ENCODE measurements at places on chromosomes 5 and 9. TPM values are rescaled to one million over a fixed set of nuclear protein-coding genes. Genes with fewer than 3 reads are reported as not detected.
A peak's percentile ranks its signal among the peaks of the same experiment; 100 is the strongest.

The FAM169A gene
- total RNA-seq: 3.9 TPM

The FBLL1 gene
- total RNA-seq: 0.32 TPM

GRCh38 chr5:84564321-84565075, 179.8 kb upstream of the EDIL3 start:
- peak; percentile 10 for DNase-seq

- DNase-seq: no peak
These were observed 151.9 kb downstream of the NTRK2 start for GRCh38 chr9:84821431-84821830.

GRCh38 chr9:119282476-119283077, 86.7 kb downstream of the BRINP1 start:
- no peak for DNase-seq

The SPATA31A3 gene
- total RNA-seq: not detected

DNA sequence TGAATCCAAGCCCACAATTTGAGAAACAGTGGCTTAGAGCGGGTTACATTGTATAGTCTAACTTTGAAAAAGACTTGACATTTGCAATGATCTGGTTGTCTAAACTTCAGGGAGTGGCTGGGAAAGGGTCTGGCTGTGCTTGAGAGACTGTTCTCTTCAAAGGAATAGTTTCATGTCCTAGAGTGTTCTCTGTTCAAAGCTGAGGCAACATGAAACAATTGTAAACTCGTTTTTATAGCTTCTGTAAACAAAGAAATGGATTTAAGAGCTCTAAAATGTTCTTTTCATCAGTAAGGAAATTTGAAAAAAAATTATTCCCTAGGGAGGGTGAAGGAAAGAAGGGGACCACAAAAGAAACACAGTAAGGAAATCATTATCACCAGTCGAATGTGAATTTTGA, 41.6 kb downstream of the FOCAD start:
- DNase-seq: peak; percentile 15

The SPINK13 gene
- total RNA-seq: not detected

DNA sequence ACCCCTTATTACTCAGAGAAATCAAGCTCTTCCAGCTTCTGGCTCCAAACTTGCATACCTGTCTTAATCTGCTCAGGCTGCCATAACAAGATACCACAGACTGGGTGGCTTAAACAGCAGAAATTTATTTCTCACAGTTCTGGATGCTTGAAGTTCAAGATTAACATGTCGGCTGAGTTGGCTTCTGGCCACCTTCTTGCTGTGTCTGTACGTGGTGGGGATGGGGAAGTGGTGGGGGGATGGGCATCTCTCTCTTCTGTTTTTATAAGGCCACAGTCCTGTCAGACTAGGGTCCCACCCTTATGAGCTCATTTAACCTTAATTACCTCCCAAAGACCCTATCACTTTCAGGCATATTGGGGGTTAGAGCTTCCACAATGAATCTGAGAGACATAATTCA, 140.5 kb downstream of the SV2C start:
- no peak for DNase-seq

- DNase-seq: peak; percentile 47
These were observed 1347.2 kb upstream of the NUDT12 start for GRCh38 chr5:104909803-104910202.

The DND1 gene
- not detected for total RNA-seq

GRCh38 chr9:27654629-27655285, 81.5 kb upstream of the C9orf72 start:
- no peak for DNase-seq

DNA sequence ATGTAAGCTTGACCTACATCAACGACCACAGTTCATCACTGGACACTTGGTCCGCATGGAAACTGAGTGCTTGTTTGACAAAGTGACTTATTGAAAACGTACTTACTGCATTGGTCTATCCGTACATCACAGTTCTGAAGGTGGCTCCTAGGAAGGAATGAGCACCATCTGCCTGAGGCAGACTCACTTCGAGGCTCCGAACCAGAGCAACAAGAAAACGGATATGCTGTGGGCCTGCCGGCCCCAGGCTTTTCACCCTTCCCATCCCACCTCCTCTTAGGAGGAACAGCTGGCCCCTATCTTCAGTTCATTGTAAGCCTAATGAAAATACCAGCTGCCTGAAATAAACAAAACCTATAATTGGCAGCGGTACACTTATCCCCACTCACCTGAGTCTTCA, 67.2 kb upstream of the TSLP start:
- DNase-seq: no peak

DNA sequence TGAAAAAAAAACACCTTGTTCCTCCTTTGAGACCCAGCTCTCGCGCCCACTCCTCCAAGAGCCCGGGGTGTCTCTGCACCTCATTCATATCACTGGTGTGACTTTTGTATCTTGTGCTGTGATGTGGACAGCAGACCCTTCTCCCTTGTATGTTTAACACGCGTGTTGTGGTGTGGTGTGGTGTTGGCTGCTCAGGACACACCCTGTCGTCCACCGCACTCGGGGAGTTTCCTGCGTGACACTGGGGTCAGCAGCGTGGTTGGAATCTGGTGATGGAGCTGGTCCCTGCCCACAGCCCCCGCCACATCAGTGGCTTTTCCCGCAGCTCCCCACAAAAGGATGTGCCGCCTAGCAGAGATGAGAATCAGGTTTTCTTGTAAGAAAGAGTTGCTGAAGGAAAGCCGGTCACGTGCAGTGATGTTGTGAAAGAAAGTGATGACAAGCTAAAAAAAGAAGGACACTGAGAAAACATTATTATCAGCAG, 61.5 kb downstream of the TENT4A start:
- DNase-seq: no peak

- DNase-seq: no peak
These were observed 234.1 kb downstream of the LRRC70 start for GRCh38 chr5:62812621-62813255.
